GM04503 (cell line): ENCODE measurements at places on chromosomes 16 and 17.

- DNase-seq = no peak
Measured at GRCh38 chr17:13537871-13538643, 63.7 kb downstream of the HS3ST3A1 start.

DNA sequence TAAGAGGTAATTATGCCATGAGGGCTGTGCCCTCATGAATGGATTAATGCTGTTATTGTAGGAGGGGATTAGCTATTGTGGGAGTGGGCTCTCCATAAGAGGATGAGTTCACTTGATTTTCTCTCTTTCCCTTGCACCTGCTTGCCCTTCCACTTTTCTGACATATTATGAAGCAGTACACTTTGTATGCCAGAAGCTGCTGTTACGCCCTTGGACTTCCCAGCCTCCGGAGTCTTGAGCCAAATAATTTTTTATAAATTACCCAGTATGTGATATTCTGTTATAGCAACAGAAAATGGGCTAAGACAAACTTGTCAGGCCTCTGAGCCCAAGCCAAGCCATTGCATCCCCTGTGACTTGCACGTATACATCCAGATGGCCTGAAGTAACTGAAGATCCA is 38.4 kb downstream of the PSMD12 start:
- no peak for DNase-seq

GRCh38 chr17:3796822-3797170 is 4.2 kb downstream of the ITGAE start:
- DNase-seq = no peak

DNA sequence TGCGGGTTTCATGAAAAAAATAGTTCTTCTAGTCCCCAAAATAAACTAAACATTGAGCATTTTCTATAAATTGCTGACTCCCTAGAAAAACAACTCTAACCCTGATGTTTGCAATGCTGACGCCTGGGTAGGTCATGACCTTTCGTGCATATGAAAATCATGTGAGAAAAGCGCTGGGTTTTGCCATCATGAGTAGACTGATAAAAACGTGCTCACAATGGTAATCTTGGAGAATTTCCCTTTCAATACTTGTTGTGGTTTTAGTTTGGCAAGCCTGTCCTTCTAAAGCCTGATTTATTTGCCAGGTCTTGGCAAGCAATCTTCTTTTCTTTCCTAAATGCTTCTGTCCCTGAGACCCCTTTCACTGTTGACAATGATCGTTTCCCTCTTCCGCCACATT is 4.0 kb upstream of the CLEC10A start:
- DNase-seq = no peak

- no peak for DNase-seq
Measured at GRCh38 chr17:64780096-64781013, 118.2 kb upstream of the SMURF2 start.

- DNase-seq = no peak
Measured at GRCh38 chr16:28845293-28845692, 855 bp downstream of the TUFM start.

GRCh38 chr17:76720941-76721340 is 5.5 kb downstream of the JMJD6 start:
- no peak for DNase-seq

GRCh38 chr17:33732116-33732515 is 439.0 kb upstream of the ASIC2 start:
- no peak for DNase-seq

DNA sequence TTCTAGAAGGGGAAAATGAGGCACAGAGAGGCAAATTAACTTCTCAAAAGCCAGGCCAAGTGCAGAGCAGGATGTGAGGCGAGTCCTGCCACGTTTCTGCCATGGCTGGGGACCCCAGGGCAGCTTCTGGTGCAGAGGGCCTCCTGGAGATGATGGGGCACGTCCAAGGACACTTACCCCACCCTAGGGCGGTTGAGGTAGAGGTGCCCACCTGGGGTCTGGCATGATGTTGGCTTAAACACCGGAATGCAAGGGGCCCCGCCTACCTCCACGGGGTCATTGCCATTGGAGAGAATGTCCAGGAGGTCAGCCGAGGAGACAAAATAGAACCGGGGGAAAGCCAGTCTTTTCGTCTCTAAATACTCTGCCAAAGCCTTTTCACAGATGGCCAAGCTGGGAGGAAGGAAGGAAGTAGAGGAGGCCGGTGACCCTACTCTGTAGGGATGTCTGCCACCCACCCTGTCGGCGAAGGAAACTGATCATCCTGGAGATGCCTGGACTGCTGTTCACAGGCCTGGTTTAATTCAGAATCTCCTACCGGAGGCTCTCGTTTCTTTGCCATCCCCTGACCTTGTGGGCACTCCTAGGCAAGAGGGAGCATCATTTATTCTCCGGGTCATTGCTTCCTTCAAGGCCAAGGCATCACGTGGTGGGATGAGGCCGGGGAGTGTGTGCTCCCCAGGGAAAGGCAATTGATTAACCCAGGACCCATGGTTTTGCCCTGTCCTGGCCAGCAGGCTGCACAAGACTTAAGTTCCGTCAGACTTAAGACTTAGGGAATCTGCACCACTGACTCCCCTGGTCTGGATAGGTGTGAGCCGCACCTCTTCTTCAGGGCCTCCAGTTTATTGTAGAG is 70.5 kb downstream of the DNAH17 start:
- DNase-seq = no peak

- no peak for DNase-seq
Measured at GRCh38 chr17:34899643-34900291, 61.5 kb downstream of the CCT6B start.
